EH (cell line): ENCODE measurements at places on chromosomes 2 and 18.

- no peak for DNase-seq
These were observed 5.2 kb upstream of the EHD3 start for GRCh38 chr2:31228717-31229116.

DNA sequence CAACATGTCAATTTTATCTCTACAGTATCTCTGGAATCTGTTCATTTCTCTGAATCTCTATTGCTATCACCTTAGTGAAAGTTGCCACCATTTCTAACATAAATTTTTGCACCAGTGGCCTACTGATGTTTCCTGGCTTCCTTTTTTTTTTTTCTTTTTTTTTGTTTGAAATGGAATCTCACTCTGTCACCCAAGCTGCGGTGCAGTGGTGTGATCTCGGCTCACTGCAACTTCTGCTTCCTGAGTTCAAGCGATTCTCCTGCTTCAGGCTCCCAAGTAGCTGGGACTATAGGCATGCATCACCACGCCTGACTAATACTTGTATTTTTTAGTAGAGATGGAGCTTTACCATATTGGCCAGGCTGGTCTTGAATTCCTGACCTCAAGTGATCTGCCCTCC is 35.1 kb downstream of the KCNJ13 start:
- no peak for DNase-seq

GRCh38 chr2:120828829-120829632 is 93.4 kb downstream of the GLI2 start:
- DNase-seq = no peak

- DNase-seq = no peak
These were observed 52.0 kb downstream of the DCC start for GRCh38 chr18:52391810-52392559.

GRCh38 chr2:120683081-120683480 is 52.6 kb upstream of the GLI2 start:
- no peak for DNase-seq

- no peak for DNase-seq
These were observed 440.3 kb downstream of the NRXN1 start for GRCh38 chr2:50591642-50592041.

- DNase-seq = no peak
These were observed 215.3 kb downstream of the SEPTIN10 start for GRCh38 chr2:109398366-109399015.

DNA sequence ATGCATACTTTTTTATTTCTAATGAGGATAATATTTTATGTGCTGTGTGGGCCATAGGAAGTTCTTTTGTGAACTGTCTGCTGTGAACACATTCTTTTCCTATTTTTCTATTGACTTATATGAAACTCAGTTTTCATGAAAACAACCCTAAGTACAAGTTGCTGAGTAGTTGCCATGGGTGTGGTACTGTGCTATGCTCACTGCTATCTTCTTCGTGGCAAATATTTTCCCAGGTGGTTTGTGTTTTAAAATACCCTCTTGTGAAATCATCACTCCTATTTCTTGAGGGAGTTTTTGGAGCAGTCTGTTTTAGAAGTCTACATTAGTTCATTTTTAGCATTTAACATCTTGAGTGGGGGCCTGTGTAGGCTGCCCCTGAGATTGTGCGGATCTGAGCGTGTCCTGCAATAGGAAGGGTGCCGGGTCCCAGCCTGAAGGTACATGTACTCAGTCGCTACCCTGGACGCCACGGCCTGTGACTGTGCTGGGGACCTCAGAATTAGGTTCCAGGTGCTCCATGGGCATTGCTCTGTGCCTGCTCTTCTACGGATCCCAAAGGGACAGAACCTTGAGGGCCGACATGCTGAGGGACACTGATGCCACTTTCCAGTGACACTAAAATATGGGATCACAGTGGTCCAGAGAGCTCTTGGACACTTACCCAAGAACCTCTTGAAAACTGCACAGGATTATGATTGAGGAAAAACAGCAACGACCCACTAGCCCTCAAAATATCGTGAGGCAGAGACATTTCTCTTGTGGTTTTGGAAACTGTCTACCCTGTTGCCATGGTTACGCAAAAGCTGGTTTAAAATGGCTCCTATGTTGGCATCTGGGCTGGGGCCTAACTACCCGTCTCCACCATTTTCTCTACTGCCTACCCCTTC is 480.4 kb downstream of the TGIF1 start:
- no peak for DNase-seq

- no peak for DNase-seq
These were observed 4.7 kb upstream of the KCNJ3 start for GRCh38 chr2:154693741-154694340.

- no peak for DNase-seq
These were observed 196.6 kb upstream of the SOX11 start for GRCh38 chr2:5495586-5495985.

DNA sequence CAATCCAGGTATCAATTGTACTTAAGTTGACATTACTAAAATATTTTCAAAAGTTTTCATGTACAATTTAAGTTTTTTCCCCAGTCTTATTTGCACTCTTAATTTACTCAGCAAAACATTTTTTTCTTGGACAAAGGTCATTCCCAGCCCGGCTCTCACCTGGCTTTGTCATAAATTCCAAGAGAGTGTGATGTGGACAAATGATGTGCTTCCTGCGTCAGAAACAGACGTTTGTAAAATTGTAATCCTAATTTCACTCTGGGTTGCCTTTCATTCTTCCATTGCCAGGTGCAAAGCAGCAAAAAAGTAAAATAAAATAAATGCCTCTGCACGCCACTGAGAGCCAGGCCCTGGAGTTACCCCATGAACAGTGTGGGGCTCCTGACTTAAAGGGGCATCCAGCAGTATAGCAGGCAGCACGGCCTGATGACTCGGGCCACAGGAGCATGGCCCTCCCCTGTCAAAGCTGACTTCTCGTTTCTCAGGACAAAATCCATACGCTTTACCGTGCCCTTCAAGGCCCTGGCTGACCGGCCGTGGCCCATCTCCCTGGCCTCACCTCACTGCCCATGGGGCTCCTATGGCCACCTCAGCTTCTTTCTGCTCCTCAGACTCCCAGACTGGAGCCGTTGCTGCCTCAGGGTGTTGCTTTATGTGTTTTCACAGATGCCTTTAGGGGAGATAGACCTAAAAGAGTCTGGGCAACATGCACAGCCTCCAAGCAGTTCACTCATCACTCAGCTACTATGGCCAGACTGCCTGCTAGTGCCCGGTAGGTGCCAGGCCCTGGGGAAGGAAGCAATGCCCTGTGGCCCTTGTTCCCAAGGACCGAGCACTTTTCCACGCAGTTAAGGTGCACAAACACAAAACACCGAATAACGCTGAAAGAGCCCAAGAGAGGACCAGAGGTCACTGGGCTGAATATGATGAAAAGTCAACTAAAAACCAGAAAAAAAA is 7.6 kb upstream of the TMEM185B start:
- DNase-seq = no peak

- no peak for DNase-seq
These were observed 656.9 kb downstream of the EPHA4 start for GRCh38 chr2:220915092-220915623.

DNA sequence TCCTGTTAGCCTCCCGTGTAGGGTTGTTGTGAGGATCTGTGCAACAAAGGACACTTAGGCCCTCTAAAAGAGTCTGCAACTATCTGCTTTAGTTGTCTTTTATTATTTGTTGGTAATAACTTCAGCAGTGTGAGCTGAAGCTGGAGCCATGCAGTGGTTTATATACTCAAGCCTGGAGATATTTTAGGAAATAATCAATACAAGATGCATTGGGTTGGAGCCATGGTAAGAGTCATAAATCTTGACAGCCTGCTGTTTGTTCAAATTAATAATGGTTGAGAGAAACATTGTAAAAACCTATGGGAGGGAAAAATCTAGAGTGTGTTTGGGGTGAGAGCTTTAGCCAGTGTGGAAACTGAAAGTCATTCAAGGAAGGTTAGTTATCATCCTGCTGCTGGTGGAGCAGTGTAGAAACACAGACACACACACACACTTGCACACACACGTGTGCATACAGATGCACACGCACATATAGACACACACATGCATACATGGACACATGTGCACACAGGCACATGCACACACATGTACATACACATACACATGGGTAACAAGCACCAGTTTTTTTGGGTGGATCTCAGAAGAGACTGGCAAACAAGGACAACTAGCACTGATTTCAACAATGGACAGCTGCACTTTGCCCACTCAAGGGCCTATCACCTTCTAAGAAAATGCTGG is 51.0 kb downstream of the ACOXL start:
- no peak for DNase-seq

GRCh38 chr2:181058378-181059269 is 78.2 kb downstream of the UBE2E3 start:
- DNase-seq = peak; percentile 28

GRCh38 chr2:21754164-21754788 is 630.5 kb downstream of the TDRD15 start:
- no peak for DNase-seq

DNA sequence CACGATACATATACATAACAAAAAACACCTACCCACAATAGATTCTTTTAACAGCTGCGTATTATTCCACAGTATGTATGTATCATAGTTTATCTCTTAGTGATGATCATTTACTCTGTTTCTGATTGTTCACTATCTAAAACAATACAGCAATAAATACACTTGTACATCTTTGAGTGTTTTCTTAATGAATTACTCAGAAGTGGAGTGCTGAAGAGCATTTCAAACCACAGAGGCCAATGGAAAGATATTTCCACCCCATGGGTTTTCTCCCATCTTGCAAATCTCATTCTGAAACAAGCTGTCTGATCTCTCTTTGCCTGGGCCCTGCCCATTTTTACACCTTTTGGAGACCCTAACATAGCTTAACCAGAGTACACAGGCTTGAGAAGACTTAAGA is 113.8 kb upstream of the KLF7 start:
- no peak for DNase-seq

GRCh38 chr2:95025406-95026319 is at the start of gene MAL:
MAL (plus strand) TSS chr2:95025708; CDS start chr2:95025793, 85 bp downstream.
- no peak for DNase-seq

- DNase-seq = no peak
These were observed 73.1 kb downstream of the BOD1L2 start for GRCh38 chr18:57219964-57220363.

GRCh38 chr2:154495455-154495868 is 203.0 kb upstream of the KCNJ3 start:
- DNase-seq = no peak

DNA sequence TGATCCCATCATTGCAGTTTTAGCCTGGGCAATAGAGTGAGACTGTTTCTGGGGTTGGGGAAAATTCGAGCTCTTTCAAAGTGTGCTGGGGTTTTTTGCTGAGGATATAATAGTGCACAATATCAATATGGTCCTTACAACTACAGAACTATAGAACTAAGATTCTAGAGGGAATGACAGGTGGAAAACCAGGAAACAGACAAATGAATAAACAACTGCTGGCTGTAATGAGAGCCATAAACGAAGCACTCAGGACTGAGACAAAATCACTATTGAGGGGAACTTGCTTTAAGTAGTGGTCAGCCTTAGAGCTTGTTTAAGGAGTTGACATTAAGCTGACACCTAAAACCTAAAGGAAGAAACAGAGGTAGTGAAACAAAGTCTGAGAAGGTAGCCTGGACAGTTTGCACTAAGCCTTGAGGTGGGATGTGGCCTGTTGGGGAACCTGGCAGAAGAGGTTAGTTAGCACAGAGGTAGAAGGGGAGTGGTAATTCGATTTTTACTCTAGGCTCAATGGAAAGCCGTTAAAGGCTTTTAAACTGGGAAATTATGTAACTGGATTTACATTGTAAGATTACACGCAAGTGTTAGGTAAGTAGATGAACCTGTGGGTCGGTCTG is 33.8 kb downstream of the LCLAT1 start:
- no peak for DNase-seq

DNA sequence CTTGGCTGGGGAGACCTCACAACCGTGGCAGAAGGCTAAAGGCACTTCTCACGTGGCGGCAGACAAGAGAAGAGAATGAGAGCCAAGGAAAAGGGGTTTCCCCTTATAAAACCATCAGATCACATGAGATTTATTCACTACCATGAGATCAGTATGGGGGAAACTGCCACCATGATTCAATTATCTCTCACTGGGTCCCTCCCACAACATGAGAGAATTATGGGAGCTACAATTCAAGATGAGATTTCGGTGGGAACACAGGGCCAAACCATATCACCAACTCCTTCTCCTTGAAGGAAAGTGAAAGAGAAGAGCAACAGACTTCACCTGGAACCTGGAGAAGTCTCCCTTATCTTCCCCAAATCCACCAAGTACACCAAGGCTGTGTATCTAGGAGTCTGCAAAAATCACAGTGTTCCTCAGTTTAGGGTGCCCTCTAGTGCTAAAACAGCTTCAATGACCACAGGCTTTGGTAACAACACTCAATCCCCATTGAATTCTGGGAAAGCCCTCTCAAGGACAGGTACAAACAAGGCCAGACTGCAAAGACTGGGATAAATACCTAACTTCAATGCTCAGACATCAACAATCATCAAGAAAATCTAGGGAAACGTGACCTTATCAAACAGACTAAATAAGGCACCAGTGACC is 148.8 kb upstream of the SRD5A2 start:
- DNase-seq = peak; percentile 50

DNA sequence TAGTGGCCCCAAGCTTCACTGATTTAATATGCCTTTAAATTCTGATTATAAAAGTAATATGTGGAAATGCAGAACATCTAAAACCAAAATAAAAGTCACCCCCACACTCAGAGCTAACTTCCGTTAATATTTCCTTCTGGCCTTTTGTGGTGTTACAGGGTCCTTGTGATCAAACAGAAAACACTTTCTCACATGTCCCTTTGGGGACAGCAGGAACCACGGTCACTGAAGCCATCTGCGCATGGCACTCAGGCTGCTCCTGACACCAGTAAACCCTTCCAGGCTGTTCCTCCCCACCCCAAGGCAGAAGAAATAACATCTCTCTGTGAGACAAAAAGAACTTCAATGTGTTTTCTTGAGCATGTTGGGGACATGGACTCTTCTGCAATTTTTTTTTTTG is 25.1 kb upstream of the GPR17 start:
- DNase-seq = no peak

DNA sequence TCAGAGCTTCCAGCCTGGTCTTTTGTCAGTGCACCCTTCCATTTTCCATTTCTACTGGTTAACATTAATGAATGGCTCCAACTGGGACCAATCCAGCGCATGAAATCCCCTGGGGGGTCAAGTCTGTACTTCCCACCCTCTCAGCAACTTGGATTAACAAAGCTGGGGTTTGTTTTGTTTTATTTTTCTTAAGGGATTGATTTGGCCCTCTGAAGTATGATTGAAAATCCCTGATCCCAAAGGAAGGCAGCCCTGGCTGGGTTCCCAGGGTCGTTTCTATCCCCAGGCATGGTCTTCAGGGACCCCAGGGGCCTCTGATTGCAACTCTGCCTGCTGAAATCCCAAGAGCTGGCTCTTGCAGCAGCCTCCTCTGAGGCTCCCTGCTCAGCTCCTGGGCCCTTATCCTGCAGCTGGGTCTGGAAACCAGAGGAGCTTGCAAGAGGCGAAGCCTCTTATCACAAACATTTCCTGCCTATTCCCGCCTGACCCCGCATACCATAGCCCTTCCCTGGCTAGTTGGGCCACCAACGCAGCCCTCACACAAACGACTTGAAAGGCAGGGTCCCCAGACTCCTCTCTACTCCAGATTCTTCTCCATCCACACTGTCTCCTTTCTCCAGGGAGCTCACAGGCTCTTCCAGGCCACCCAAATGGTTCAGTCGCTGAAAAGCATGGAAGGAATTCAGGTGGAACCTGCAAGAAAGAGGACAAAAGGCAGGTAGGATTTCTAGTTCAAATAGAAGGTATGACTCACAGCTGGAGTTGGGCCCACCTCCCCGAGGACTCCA is 109.7 kb upstream of the PKDCC start:
- DNase-seq = no peak
